ENCODE measurements at places on chromosomes 7 and 10.

- no peak for DNase-seq
These were observed 16.9 kb upstream of the CREB5 start for GRCh38 chr7:28395404-28395803.

DNA sequence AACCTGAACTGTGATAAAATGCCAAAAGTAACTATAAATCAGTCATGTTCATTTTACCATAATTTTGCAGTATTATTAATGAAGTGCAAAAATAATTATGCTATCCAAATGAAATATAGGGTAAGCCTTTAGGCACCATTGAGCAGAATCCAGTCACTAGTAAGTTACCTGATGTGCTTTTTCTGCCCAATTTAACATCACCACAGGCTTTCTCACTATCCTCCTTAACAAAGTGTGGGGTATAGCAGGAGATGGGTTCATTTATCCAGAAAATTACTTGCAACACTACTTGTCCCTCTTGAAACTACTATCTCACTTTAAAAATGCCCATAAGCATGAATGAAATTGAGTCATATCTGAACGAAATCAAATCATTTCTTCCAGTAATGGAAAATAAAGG is 211.0 kb downstream of the SEMA3A start:
- no peak for DNase-seq

GRCh38 chr7:36661135-36661840 is 63.0 kb downstream of the AOAH start:
- no peak for DNase-seq

DNA sequence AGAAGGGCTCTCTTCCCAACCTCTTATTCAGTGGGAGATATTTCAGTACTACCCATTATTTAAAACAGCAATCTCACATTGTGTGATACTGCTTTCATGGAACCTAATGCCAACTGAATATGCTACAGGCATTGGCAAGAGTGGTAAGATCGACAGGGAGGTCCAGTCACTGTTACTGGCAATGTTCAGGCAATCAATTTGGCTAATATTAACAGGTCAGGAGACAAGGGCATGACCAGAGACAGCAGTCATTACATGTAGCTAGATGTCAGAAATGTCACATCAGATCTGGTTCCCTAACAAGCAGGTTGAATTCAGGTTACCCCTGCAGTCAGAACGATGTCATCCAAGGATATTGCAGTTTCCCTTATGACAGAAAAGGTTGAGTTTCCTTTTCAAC is 129.4 kb downstream of the ARHGAP12 start:
- DNase-seq: no peak

DNA sequence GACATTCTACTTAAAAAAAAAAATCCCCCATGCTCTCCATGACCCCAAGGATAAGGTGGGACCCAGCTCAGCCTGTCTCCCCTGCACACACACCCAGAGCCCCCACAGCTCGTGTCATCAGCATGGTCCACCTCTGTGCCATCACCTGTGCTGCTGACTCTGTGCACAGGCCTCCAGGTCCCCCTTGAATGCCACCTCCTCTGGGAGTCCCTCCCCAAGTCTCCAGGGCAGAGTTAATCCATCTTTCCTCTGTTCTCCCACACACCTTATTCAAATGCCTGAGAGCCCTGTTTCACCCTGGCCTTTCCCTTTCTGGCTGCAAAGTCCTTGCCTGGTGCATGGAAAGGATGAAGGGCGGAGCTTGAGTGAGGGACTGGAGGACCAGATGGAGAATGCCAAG is 194.1 kb upstream of the LYZL2 start:
- DNase-seq: no peak

Data from GM12864 (cell line).